Activated CD4-positive, alpha-beta T cell treated with anti-CD3 and anti-CD28 coated beads, Interleukin-2, amount 50 U/mL, for 48 hours (primary cell): ENCODE measurements at places on chromosomes 3 and 15.

DNA sequence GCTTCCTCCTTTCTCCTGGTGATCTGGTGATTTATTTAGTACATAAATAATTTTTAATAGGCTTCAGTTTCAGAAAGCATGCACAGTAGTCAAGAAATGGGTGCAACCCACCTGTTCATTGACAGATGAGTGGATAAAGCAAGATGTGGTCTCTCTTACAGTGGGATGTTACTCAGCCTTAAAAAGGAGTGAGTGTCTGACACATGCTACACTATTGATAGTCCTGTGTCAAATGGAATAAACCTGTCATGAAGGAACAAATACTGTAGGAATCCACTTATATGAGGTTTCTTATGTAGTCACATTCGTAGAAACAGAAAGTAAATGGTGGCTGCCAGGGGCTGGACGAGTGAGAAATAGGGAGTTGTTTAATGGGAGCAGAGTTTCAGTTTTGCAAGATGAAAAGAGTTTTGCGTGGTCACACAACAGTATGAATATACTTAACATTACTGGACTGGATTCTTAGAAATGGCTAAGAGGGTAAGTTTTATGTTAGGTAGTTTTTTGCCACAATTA, 56.0 kb upstream of the PPARG start:
- peak; percentile 14 for DNase-seq

DNA sequence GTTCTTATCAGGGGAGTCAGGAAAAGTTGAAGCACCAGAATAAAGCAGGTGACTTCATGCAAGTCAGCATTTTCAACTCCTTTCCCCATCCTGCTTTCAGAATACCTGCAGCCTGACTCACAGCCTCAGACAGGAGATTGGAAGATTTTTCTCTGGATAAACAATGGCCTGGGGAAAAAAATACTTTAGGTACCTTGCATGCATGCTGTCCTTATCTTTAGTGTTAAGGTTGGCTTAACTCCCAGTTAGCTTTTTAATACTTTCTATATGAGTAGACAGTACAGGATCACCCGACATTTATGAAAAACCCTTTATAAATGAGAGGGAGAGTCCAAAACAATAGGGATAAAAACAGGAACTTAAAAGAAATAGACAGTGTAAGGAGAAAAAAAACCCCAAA, 53.6 kb downstream of the PAK2 start:
- DNase-seq = no peak

GRCh38 chr3:10423171-10423882, 82.1 kb downstream of the ATP2B2 start:
- DNase-seq = no peak

GRCh38 chr3:150158943-150159625, 188.4 kb upstream of the PFN2 start:
- DNase-seq = no peak

DNA sequence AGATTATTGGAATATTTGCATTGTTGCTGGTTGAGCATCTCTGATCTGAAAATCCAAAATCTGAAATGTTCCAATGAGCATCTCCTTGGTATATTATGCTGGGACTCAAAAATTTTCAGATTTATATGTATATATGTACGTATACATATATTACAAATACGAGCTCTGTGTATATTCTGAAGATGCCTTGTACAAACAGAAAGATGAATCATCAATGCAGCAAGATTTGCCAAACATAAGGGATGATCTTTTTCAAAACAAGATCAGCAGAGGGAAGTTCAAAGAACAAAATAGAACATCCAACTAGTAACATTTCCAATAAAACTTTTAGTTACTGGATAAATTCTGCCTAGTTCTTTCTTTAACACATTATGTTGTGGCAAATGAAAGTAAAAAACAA, 42.5 kb downstream of the HERC1 start:
- DNase-seq = no peak

DNA sequence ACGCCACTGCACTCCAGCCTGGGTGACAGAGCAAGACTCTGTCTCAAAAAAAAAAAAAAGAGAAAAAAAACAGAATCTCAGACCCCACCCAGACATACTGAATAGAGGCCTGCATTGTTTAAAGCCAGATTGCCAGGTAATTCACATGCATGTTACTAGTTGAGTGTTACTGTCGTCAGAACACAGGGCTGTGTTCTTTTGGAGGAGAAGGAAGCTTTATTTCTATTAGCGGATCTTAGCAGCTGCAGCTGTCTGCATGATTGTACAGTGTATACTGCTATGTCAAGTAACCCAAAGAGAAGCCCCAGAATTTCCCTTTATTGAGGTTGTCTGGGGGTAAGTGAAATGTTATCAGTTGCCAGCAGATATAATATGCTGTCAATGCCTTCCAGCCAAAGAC, 496.6 kb upstream of the NAALADL2 start:
- DNase-seq = no peak

DNA sequence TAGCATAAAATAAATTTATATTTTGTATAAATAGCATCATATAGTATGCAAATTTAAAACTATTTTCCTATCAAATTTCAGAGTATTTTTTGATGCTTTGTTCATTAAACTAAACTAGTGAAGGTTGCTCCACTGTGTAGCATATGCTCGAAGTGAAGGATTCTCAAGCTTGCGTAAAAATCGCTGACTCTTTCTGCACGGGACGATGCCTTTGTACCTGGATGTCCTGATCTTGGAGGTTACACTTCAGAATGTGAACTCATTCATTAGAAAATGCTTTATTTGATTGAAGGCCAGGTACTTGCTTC, 305.0 kb downstream of the WDR72 start:
- DNase-seq = no peak
